ENCODE measurements at places on chromosomes 7 and 10.

GRCh38 chr10:21330628-21331020 is 194.9 kb downstream of the SKIDA1 start:
- no peak for DNase-seq

- DNase-seq, result peak; percentile 10
These were observed 322.8 kb upstream of the ANKRD30A start for GRCh38 chr10:36802490-36803153.

DNA sequence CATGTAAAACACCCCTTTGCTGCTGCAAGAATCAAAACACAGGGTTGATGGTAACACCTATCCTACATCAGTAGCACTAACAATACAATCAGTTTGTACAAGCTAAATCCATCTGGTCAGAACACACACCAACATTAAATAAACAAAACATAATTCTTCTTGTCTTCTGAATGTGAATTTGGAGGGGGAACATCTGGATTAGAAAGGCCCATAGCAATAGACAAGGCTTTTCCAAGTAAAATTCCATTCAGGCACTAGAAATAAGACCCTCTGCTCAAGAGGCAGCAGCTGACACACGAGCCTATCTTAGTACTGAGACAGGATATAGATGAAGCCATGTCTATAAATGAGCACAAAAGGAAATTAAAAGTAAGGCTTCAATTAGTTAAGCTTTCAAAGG is 839.9 kb upstream of the LRRTM3 start:
- DNase-seq, result no peak

- no peak for DNase-seq
These were observed 2.6 kb downstream of the BPGM start for GRCh38 chr7:134649226-134649775.

DNA sequence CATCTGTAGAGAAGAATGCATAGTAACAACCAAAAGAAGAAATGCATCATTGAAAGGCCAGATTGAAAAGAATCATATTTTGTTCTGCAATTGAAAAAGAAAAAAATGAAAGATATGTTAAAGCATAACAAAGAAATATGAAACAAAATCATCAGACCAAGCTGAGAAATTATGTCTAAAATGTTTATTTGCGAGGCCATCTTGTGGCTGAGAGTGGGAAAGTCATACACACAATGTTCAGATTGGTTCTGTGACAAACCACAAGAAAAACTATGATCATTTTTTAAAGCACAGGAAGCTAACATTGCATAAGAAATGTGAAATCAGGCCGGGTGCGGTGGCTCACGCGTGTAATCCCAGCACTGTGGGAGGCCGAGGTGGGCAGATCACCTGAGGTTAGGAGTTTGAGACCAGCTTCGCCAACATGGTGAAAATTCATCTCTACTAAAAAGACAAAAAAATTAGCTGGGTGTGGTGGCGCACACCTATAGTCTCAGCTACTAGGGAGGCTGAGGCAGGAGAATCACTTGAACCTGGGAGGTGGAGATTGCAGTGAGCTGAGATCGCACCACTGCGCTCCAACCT is 36.6 kb downstream of the ABCB5 start:
- peak; percentile 25 for DNase-seq

- DNase-seq, result no peak
These were observed 89.4 kb downstream of the RALA start for GRCh38 chr7:39712751-39713150.

GRCh38 chr10:26803849-26804248 is 56.9 kb downstream of the ABI1 start:
- DNase-seq, result no peak

- DNase-seq, result no peak
These were observed 4.5 kb downstream of the ZPBP start for GRCh38 chr7:50088463-50089129.

GRCh38 chr7:118129041-118129795 is 54.7 kb upstream of the LSM8 start:
- DNase-seq, result no peak

DNA sequence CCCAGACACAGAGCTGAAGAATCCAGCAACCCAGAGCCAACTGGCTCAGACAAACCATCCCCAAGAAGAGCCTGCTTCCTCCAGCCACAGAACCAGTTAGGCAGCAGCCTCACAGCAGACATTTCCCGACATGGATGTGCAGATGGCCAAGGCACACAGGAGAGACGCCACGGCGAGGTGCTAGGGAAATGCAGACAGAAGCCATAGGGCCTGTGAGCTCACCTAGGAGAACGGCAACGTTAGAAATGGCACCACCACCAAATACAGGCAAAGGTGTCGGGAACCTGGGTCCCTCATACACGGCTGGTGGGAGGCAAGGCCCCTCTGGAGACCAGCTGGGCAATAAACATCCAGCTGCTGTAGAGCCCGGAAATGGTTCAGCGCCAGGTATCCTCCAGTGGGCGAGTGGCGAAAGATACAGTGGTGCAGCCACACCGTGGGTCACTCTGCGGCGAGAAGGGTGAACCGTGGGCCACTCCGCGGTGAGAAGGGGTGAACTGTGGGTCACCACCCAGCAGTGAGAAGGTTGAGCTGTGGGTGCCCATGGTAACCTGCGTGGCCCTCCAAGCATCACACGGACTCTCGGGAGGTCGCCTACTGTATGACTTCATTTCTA is 31.2 kb downstream of the JAKMIP3 start:
- DNase-seq, result no peak

DNA sequence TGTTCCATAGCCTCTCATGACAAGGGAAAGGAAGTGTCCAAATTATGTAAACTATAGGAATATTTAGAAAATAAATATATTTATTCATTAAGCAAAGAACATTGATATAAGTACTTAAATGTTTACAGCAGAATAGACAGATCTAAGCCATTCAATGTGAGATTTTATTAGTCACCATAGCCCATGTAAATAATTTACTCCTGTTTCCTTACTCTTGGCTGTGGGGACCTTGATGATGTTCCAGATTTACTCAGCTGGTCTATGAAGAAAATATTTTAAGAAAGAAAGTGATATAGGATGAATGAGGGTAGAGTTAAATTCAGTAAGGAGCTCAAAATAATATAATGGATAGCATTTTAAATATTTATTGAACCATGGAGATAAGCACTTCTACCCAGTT is 442.6 kb upstream of the KLF6 start:
- no peak for DNase-seq

- DNase-seq, result peak; percentile 45
These were observed 124.4 kb downstream of the HGF start for GRCh38 chr7:81645435-81645834.

DNA sequence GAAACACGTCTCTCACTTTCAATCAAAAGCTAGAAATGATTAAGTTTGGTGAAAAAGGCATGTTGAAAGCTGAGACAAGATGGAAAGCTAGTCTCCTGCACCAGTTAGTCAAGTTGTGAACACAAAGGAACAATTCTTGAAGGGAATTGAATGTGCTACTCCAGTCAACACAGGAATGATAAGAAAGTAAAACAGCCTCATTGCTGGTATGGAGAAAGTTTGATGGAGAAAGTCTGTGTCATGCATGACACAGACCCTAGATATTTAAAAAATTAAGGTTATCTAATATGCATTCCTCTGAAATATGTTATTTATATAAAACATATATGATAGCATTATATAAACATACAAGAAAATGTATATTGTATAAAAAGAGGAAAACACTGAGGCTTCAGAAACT is 699.4 kb upstream of the FZD8 start:
- DNase-seq, result peak; percentile 52

- no peak for DNase-seq
These were observed 284.1 kb upstream of the CSTF2T start for GRCh38 chr10:51983481-51983880.

- DNase-seq, result no peak
These were observed 2.8 kb upstream of the PUS7 start for GRCh38 chr7:105524840-105525239.

GRCh38 chr7:11760372-11760771 is 71.6 kb downstream of the THSD7A start:
- no peak for DNase-seq

DNA sequence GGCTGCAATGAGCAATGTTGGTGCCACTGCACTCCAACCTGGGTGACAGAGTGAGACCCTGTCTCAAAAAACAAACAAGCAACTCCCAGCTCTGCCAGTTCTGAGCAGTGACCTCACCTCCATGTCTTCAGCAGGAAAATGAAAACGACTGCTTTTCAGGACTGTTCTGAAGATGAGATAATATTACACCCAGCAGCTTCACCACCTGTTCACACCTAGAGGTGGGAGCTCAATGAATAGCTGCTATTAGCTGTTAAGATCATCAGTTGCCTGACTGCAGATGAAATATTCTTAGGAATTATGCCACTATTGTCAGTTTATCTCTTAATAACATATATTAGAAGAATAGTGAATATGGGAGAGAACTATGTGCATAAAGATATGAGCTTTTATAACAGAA is 48.4 kb upstream of the CYTH3 start:
- DNase-seq, result no peak

DNA sequence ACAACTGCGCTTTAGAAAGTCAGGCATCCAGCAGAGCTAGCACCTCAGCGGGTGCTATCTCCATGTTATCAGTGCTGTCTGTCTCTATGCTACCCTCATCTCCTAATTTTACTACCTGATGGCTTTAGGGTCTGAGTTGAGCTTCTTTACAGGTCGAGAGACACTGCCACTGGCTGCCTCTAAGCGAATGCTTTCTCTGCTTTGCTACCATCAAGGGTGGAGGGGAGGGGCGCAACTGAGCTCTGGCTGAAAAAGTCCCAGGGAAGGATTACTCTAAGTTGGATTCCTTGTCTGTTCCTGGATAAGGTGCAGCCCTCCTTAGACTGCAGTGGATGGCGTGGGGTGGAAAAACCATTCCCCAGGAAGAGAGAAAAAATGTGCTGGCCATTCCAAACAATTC is 105.7 kb downstream of the CDK14 start:
- DNase-seq, result no peak

GRCh38 chr7:121961089-121961867 is 88.3 kb downstream of the PTPRZ1 start:
- peak; percentile 96 for DNase-seq

DNA sequence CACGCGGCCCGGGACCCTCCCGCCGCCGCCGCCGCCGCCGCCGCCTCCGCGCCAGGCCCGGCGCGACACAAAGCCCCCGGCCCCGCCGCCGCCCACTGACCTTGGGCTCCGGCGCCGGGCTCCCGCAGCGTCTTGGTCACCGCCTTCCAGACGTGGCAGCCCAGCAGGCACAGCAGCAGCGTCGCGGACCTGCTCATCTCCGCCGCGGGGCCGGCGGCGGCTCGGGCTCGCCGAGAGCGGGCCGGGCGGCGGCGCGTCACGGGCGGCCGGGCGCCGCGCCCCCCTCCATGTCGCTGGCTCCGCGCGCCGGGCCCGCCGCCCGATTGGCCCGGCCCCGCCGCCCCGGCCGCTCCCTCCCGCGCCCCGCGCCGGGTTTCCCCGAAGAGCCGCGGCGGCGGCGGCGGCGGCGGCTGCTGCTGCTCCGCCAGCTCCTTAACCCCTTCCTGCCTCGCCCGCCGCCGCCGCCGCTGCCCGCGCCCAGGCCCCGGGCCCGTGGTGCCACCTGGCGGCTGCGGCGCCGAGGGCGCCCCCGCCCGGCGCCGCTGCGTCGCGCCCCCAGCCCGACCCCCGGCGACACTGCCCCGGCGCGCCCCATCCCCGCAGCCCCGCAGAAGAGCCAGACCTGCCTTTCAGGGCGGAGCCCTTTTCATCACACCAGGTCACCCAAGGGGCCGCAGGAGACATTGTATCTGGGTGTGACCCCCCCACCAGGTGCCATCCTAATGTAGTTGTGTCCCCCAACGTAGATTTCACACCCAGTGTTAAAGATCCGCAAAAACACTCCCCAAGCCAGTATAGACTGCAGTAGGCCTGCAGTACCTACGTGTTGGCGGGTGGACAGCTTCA is at the start of gene FAM171A1:
FAM171A1 (minus strand) TSS at position 434 of the 846 bp plus-strand sequence; CDS start at position 197, 237 bp downstream.
- DNase-seq, result peak; percentile 74

DNA sequence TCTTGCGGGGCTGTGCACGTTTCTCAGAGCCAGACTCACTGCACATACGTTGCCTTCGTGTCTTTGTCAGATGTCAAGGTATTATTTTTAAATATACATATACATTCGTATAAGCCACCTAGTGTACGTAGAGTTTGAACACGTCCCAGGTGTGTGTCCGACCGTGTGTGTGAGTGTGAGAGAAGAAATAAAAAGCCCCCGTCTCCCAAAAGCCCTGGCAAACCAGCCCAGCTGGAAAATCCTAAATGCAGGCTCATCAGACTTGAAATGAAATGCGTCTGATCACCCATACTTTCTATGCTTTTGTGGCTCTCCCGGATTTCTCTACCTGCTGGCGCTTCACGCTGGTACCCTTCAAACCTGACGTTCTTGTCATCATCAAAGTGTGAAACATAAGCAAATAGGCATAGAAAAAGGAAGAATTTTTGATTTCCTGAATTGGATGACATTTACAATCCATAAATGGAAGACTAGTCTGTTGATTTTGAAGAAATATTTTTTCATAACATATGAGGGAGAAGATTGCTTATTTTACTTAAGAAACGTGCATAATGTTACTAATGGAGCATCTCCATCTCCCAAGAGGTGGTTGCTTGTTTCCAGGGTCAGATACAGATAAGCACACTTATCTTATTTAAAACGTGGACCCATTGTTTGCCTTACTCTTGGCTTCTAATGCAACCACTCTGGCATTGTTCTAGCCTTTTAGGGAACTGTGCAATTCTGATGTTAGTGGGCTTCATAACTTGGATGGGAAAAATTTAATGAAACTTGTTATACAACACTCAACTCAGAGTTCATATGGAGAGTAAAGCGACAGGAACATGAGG is 971 bp downstream of the PRKG1 start:
- DNase-seq, result no peak

- DNase-seq, result peak; percentile 67
These were observed 6.9 kb upstream of the CREB3L2 start for GRCh38 chr7:138008588-138009349.

GRCh38 chr7:55187701-55188491 is 169.1 kb downstream of the EGFR start:
- DNase-seq, result no peak
